Activated T-cell treated with anti-CD3 and anti-CD28 coated beads, Interleukin-2, amount 50 U/mL, for 72 hours (primary cell): ENCODE measurements at places on chromosomes 7 and 10. TPM values are rescaled to one million over a fixed set of nuclear protein-coding genes. Genes with fewer than 3 reads are reported as not detected.
A peak's percentile ranks its signal among the peaks of the same experiment; 100 is the strongest.

The TUBB8 gene
- not detected for total RNA-seq

The ARHGEF35 gene
- total RNA-seq, result 7.4 TPM

The SHLD2 gene
- total RNA-seq, result 28.7 TPM

The ICA1 gene
- 4.6 TPM for total RNA-seq

The SUN3 gene
- 0.99 TPM for total RNA-seq

The FOXP2 gene
- not detected for total RNA-seq

The FOXI2 gene
- total RNA-seq, result not detected

The TEX47 gene
- total RNA-seq, result not detected

The OPALIN gene
- not detected for total RNA-seq

The TMEM236 gene
- total RNA-seq, result 0.65 TPM

The NUTM2D gene
- total RNA-seq, result 1.6 TPM

The TMEM213 gene
- 0.39 TPM for total RNA-seq

The PCGF5 gene
- 69.0 TPM for total RNA-seq

The SSMEM1 gene
- not detected for total RNA-seq

The PIP gene
- not detected for total RNA-seq

The C10orf143 gene
- 12.0 TPM for total RNA-seq

The MMRN2 gene
- 0.05 TPM for total RNA-seq

- no peak for DNase-seq
Measured at GRCh38 chr7:128069373-128070364, 38.4 kb upstream of the LRRC4 start.

GRCh38 chr10:18610517-18610916 lies 40.9 kb downstream of the NSUN6 start:
- DNase-seq, result no peak

GRCh38 chr10:104804880-104805279 lies 163.8 kb downstream of the SORCS3 start:
- no peak for DNase-seq

- DNase-seq, result no peak
Measured at GRCh38 chr7:132776048-132776620, 199.9 kb upstream of the PLXNA4 start.

DNA sequence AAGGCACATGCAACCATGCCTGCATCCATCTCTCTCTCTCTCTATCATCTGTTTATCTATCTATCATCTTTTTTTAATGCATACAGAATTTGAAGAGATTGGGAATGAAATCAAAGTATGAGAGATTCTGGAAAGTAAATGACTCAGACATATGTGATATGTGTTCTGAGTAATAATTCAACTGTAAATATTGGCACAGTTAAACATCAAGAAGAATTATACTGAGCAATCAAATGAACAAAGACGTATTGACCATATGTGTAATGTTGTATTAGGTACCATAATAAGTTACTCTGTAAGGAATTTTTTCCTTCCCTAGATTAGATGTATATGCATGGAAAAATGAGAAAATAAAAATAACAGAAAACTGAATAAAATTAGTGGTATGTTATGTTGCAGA lies 108.3 kb downstream of the SUGCT start:
- no peak for DNase-seq

DNA sequence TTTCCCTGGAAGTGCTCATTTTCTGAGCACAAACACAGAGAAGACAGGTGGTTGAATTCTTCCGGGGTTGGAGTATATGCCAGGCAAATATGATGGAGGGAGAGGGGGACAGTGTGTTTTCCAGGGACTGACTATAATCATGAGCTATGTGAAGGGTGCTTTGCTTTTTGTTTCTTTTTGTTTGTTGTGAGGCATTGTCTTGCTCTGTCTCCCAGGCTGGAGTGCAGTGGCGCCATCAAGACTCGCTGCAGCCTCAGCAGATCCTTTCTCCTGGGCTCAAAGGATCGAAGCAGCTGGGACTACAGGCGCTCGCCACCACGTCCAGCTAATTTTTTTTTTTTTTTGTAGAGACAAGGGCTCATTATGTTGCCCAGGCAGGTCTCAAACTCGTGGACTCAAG lies 47.3 kb upstream of the CPN1 start:
- no peak for DNase-seq

GRCh38 chr7:70544016-70544415 lies 587.9 kb upstream of the GALNT17 start:
- no peak for DNase-seq

- no peak for DNase-seq
Measured at GRCh38 chr7:120097020-120097419, 176.0 kb upstream of the KCND2 start.

DNA sequence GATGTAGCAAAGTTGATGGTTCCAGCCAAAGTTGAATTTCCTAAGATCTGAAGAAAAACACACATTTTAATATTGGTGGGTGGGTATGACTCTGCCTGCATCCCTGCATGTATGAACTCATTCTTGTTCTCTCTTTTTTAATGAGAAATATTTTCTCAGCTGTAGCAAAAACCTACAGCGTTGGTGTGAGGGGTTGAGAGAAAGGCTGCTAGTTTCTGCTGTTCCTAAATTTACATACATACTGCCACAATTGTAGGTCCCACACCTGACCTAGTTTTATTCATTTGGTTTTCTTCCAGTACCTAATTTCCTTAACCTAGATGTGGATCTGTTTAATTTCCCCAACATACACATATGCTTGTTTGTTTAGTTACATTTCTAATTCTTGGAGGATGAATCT lies 4.6 kb downstream of the AGFG2 start:
- no peak for DNase-seq

GRCh38 chr10:61899069-61899531 lies 2.4 kb upstream of the ARID5B start:
- DNase-seq, result peak; percentile 21

DNA sequence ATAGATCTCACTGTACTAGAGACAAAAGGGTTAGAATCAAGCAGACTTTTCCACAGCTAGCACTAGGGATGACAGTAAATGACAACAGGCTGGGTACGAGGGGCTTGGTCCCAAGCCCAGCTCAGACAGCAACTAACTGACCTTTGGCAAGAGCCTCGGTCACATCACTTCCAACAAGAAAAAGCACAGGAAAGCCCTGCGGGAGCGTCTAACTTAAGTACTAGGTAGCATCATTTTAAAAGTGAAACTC lies 22.8 kb downstream of the CALML3 start:
- no peak for DNase-seq

- DNase-seq, result no peak
Measured at GRCh38 chr7:117706210-117706609, 167.0 kb downstream of the CTTNBP2 start.

DNA sequence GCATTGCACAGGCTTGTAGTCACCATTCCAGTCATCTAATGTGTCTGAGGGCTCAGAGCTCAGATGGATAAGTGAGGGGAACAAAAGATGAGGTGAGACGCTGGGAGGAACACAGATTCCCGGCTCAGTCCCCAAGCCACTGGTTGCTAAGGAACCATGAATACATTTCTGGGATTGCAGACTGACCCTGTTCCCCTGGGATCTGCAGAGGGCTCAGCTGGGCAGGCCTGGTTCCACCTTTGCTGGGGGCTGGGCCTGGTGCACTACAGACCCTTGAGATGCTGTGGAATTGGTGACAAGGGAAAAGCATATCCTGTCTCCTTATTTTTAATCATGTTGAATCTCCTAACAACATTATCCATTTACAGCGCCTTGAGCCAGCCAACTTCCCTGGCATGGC lies 19.2 kb downstream of the ELFN1 start:
- no peak for DNase-seq

- no peak for DNase-seq
Measured at GRCh38 chr7:132581431-132581830, 5.2 kb upstream of the PLXNA4 start.

DNA sequence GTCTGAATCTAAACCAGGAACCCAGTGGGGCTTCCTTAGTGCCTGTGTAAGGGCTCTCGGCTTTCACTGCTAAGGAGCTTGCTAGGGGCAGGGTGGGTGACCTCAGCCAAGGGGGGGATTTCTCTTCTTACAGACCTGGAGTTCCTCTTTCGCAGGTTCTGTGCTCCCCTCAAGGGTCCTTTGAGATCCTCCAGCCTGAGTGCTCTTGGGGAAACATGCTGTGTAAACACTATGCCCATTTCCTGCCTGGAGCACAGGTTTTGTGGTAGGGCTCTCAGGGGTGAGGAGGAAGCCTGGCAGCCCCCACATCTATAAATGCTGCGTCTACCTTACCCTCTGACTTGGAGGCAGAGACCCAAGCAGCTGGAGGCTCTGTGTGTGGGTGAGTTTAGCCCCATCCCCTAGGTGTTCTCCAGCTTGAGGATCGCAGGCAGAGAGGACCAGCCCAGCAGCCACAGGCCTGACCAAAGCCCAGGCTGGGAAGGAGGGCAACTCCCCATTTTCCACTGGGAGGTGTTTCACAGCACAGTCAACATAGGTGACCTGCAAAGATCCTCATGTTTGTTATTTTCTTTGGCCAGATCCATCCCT lies at the start of gene SFTPA1:
Gene SFTPA1, plus strand, starts transcription at position 339 of the 591 bp plus-strand sequence. CDS start 887 bp downstream, outside the sequence.
- DNase-seq, result no peak

- DNase-seq, result no peak
Measured at GRCh38 chr10:31876652-31877352, 51.8 kb downstream of the ARHGAP12 start.

GRCh38 chr10:123550675-123551096 lies 115.5 kb upstream of the GPR26 start:
- DNase-seq, result no peak

- DNase-seq, result no peak
Measured at GRCh38 chr7:74263399-74264120, 9.4 kb upstream of the RFC2 start.

DNA sequence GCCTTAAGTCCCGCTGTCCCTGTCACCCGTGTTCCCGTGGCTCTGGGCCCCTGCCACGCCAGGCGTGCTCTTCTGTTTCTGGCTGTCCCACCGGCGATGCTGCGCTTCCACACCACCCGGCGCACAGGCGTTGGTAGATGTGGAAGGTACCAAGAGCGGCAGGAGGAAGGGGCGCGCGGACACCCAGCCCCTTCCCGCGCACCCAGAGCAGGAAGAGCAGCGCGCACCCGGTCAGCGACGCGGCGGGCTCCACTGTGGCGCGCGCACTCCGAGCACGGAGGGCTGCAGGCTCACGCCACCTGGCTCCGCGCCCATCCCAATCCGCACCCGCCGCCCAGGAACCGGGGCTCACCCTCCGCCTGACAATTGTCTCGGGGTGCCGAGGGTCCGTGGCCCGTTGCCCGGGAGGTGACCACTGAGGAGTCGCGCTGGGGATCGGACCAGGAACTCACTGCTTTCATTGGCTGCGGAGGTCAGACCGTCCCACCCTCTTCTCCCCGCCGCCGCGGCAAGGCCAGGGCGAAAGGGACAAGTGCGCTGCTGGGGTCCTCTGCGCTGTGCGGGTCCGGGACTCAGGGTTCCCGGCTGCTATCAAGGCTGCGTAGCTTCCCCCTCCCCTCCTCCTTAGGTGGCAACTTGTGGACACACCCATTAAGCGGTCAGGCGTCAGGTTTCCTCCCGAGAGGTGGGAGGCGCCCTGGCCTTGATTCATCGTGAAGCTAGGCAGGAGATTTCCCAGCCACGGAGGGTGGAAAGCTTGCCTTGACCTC lies 121.6 kb upstream of the ZNF92 start:
- DNase-seq, result peak; percentile 25

GRCh38 chr10:13219685-13220670 lies 14.2 kb downstream of the UCMA start:
- peak; percentile 3 for DNase-seq

- DNase-seq, result no peak
Measured at GRCh38 chr7:82317760-82318159, 125.8 kb downstream of the CACNA2D1 start.

DNA sequence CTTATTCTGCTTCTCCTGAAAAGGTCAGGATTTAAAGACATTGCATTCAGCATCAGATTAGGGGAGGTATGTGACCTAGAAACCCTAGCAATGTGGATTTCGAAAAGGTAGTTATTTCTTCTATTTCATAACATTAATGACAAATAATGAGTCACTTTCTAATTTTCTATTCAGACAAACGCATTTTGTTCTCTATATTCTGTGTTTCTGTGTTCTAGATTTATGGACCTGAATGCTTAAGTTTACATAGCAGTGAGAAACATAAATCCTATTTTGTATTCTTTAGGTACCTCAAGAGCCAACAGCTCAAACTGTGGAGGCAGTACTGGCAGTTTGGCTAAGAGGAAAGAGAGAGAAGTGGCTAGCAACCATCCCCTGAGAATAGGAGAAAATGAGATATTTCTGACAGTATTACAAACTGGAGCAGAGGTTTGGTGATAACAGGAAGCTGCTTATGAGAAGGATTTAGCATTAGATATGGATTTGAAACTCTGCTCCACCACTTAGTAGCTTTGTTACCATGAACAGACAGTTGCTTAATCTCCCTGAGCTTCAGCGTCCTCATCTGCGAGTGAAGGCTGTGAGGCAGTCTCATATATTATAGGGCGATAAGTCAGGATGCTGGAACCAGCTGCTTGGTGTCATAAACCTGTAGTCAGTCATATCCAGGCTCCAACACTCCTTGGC lies 28.2 kb downstream of the CDK14 start:
- DNase-seq, result no peak

DNA sequence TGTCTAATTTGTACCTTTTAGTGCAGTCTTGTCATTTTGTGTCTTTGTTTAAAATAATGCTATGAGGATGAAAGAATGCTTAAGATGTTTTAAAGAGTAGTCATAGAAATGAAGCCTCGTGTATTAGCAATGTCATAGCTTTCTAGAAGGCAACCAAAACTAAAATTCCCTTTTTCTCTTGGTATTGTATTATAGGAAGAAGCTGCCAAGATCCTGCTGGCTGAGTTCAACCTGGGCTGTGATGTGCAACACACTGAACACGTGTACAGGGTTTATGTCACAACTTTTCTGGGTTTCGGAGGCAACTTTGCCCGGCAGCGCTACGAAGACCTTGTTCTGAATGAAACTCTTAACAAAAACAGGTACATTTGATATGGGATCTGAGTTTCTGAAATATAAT lies 36.2 kb downstream of the COX15 start:
- no peak for DNase-seq

DNA sequence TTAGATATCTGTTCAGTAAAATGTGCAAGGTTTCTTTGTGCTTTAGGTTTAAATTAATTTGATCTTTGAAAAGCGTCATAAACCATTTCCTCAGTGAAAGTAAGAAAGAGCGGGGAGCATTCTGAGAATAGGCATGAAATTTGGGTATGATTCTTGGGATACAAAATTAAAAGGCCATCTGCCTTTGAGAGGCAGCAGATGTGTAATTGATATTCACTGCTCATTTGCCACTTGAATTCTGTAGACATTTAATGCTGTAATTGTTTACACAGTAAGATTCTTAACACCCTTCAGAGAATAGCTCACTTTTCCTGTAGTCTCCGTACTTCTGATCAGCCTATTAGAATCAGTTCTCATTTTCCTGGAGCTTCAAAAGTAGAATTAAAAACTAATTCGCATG lies 18.7 kb downstream of the FRMD4A start:
- no peak for DNase-seq

- no peak for DNase-seq
Measured at GRCh38 chr10:31749981-31750840, 178.4 kb downstream of the ARHGAP12 start.

DNA sequence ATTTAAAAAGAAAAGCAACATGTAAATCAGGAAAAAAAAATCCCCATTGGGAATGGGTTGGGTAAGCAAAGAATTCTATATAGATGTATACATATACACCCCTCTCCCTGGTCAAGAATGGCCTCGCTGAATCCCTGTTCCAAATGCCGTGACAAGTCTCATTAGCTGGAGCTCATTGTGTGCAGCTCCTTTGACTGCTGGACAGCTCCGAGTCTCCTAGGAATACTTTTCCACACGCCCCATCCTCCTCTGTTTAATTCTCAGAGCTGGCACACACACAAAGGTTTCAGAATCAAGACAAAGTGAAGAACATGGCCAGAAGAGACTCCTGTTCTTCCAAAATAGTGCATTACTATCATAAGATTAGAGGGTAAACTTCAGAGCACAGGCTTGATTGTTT lies 130.9 kb upstream of the MKLN1 start:
- no peak for DNase-seq
